Uterus (tissue), 4 donors: ENCODE measurements at places on chromosomes 1 and 21. TPM values are rescaled to one million over a fixed set of nuclear protein-coding genes. Genes with fewer than 3 reads are reported as not detected.

- no peak for DNase-seq
Measured at GRCh38 chr1:210899676-210900075, 234.3 kb downstream of the KCNH1 start.

PTPN22 gene
- total RNA-seq: 8.8 TPM

TMPRSS15 gene
- 0.07 TPM for total RNA-seq

DNA sequence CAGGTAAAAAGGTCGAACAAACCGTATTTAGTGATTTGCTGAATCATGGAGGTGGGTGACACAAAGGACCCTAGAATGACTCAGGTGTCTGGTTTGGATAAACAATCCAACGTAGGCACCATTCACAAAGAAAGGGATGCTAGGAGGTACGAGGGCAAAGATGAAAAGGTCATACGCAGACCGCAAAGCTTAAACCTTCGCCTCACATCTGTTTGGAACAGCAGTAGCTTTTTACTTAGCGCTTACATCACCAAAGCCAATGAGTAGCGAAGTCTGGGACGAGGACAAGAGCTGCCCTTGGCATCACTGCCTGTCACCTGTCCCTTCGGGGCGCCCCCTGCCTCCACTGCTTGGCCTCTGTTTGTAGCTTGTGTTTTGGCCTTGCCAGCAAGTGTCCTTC lies 350.2 kb downstream of the SMYD3 start:
- DNase-seq: no peak

CLCNKA gene
- not detected for total RNA-seq

- no peak for DNase-seq
Measured at GRCh38 chr1:12496154-12496961, 121.7 kb downstream of the DHRS3 start.

PGLYRP4 gene
- total RNA-seq: not detected

- DNase-seq: no peak
Measured at GRCh38 chr1:243287652-243288051, 31.8 kb downstream of the SDCCAG8 start.
